HL-60 (cell line): ENCODE measurements at places on chromosomes 1 and 21.
A peak's percentile ranks its signal among the peaks of the same experiment; 100 is the strongest.

DNA sequence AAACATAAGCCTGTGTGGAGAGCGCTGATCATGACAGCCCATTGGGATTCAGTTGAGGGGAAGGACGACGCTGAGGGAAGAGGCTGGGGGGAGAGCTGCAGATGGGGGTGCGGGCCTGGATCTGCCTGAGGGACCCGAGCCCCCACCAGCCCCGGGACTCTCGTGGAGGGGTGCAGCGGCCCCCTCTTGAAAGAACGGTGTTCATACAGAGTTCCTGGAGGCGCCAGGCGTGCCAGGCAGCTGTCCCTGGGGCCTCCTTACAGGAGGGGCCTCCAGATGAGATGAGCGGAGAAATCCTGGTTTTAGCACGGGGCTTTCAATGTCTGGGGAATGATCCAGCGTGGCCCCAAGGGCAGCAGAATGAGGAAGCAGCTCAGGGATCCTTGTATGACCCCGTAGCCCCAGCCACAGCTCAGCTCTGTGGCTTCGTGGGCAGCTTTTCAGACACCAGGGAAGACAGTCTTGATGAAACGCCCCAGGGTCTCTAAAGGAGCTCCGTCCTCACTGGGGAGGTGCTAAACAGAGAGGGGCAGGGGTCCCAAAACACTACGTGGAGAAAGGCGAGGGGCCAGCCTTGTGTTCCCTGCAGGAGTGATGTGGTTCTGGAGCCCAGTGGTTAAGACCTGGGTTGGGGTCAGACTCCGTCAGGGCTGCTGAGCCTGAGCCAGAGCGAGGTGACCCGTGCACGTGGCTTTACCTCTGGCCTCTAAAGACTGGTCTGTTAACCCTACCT is 7.2 kb upstream of the DSCAM start:
- peak; percentile 54 for DNase-seq

DNA sequence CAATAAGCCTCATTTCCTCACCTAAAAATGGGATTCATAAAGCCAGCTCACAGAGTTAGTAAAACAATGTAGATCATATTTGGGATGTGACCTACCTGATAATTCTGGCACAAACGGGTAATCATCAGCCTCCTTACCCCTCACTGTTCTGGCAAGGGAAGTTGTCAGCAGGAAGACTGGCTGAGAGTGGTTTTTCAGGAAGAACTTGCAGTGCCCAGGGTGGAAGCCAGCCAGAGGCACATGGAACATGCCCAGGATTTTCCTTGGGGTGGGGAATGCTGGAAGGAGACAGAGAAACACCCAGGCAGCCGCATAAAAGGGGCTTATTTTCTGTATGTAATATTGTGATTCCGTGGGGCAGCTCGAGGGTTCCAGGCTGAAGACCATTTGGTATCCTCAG is 7.7 kb upstream of the SLC5A9 start:
- no peak for DNase-seq

DNA sequence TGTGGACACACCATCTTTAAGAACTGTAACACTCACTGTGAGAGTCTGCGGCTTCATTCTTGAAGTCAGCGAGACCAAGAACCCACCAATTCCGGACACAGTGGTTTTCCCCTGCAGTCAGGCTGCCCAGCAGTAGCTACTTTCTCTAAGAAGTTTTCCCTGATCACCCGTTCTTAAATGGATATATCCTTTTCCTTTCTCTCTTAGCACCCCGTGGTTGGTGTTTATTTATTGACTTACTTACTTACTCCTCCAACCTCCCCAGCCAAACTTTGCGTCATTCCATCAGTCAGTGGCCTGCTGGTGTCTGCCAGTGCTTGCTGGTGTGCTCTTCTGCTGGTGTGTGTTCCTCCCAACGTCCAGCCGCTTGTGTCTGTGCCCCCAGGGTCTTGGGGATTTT is 264.8 kb downstream of the GPR52 start:
- DNase-seq: no peak

DNA sequence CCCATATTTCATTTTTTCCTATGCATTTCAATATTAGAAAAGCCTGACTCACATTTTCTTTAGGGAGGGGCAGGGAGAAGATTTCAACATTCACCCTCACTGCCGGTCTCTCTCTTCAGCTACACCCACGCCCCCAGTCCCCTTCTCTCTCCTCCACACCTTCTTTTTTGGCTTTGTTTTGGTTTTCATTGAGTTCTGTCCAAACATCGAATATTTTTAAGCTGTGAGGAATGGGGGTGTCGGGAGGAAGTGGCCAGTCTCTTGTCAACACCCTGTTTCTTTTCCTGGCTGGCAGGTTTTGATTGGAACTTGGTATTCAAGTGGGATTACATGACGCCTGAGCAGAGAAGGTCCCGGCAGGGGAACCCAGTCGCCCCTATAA is 177.3 kb downstream of the PGBD5 start:
- DNase-seq: no peak

GRCh38 chr1:162631546-162632191 is 595 bp upstream of the DDR2 start:
- DNase-seq: no peak
